Fibroblast of skin of right quadriceps (primary cell): ENCODE measurements at places on chromosomes 16 and 17.

GRCh38 chr17:49815761-49816281 lies 27.3 kb downstream of the KAT7 start:
- DNase-seq = no peak

DNA sequence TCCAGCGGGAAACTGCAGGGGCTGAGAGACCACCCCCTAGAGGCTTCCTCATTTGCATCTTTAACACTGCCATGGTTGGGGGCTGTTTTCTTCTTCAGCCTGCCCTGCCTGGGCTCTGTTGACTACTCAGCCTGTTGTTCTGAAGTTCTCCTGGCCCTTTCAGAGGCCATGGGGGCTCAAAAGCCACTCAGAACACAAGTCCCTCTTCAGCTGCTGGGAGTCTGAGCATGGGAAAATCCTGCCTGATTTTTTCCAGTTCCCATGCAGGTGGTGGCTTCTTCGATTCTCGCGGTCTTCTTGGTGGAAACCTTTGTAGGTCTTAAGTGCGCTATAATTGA lies 36.3 kb downstream of the PLCG2 start:
- DNase-seq = no peak

- no peak for DNase-seq
Measured at GRCh38 chr17:40535924-40536294, 29.4 kb downstream of the CCR7 start.

GRCh38 chr17:81380666-81381518 lies 14.4 kb upstream of the BAHCC1 start:
- DNase-seq = no peak

GRCh38 chr17:7956228-7956965 lies 24.4 kb downstream of the CNTROB start:
- peak; percentile 48 for DNase-seq

DNA sequence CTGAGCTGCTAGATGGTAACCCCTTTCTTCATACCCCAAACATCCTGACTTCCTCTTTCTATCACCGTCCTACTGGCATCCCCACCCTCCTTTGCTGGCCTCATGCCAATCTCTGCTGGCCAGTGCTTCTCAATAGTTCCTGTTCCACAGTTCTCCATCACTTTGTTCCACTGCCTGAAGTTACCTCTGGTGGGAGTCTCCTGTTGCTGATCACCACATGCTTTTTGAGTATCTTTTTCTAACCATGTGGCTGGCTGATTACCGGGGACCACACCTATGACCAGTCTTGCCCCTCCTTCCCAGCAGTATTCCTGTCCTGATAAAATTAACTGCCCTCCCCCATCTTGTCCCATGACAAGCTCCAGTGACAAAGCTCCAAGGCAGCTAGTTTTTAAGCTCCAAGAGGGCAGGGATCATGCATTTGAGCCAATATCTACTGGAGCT lies 380.4 kb upstream of the CCL2 start:
- DNase-seq = no peak

GRCh38 chr17:66662496-66662895 lies 172.4 kb upstream of the CACNG5 start:
- no peak for DNase-seq

GRCh38 chr17:40026816-40027613 lies 11.8 kb downstream of the CSF3 start:
- DNase-seq = peak; percentile 71

- DNase-seq = peak; percentile 69
Measured at GRCh38 chr17:80261159-80261894, 675 bp downstream of the RNF213 start.

DNA sequence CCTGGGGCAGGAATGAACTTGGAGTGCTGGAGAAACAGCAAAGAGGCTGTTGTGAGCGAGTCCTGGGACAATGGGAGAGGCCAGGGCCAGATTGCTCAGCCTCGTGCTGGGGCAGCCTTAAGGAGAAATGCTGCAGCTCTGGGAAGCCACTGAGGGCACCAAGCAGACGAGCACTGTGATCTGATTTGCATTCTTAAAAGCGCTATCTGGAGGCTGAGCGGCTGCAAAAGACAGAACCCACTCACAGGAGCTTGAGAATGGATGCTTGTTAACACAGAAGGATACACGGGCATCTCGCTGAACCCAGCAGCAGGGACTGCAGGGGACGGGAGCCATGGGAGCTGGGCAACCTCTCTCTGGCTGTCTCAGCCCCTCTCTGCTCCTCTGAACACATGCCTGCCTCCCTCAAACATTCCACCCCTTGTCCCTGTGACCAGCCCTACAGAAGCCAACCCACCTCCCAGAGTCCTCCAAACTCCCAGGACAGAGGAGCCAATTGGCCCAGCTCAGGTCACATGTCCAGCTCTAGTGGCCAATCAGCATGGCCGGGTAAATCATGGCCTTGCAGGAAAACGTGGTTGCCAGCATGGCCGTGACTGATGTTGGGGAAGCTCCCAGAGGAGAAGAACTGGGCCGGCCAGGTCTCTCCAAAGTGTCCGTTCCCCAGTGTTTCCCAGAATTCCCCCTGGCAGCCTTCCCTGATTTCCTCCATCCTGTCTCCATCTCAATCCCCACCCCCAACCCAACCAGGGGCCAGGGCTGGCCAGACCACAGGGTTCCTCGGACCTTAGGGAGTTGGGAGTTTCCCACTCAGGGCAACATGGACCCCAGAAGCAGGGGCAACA lies 60.3 kb downstream of the GSG1L start:
- DNase-seq = no peak

GRCh38 chr16:60605176-60605575 lies 1431.1 kb downstream of the CDH8 start:
- DNase-seq = no peak

- DNase-seq = no peak
Measured at GRCh38 chr16:56048425-56049105, 142.7 kb upstream of the GNAO1 start.

- DNase-seq = no peak
Measured at GRCh38 chr17:310111-311010, 42.2 kb downstream of the RPH3AL start.

GRCh38 chr17:2138318-2138717 lies 83.4 kb downstream of the HIC1 start:
- no peak for DNase-seq

DNA sequence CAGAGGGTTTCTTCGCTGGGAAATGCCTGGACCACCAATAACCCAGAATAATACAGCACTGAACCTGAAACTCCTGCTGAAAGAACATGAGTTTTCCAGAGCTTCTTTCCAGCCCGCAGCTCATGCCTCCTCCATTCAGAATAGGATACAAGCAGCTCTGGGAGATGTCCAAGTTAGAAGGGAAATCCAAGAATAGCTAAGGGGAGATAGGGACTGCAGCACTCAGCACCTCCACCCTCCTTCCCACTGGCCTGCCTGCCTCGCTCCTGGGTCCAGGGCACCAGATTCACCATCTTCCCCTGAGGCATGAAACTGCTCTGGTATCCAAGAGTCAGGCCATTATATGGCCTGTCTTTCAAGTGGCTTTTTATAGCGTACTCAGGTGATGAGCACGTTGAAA lies 4.1 kb downstream of the KRT31 start:
- DNase-seq = no peak

GRCh38 chr16:89602273-89602951 lies 11.0 kb upstream of the DPEP1 start:
- peak; percentile 82 for DNase-seq

GRCh38 chr16:74626741-74627416 lies 20.0 kb upstream of the GLG1 start:
- no peak for DNase-seq

DNA sequence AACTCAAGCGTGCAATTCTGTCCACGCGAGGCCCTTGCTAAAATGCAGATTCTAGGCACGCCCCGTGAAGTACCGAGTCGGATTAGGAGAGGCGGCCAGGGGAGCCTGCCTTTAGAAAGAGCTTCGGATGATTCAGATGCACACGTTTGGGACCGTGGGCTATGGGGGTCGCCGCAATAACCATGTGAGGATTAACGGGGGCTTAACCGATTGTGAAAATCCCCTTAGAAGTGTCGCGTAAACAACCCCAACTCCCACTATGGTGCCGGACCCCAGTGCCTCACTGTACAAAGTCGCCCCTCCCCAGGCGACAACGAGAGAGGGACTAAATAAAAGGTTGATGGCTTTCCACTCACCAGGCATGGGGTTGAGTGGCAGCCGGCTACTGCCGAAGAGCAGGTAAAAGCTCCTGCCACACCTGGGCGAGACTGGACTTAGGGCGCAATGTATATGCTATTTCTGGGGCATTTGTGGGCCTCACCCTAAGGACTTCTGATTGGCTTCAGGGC lies 635 bp upstream of the SP2 start:
- DNase-seq = no peak

DNA sequence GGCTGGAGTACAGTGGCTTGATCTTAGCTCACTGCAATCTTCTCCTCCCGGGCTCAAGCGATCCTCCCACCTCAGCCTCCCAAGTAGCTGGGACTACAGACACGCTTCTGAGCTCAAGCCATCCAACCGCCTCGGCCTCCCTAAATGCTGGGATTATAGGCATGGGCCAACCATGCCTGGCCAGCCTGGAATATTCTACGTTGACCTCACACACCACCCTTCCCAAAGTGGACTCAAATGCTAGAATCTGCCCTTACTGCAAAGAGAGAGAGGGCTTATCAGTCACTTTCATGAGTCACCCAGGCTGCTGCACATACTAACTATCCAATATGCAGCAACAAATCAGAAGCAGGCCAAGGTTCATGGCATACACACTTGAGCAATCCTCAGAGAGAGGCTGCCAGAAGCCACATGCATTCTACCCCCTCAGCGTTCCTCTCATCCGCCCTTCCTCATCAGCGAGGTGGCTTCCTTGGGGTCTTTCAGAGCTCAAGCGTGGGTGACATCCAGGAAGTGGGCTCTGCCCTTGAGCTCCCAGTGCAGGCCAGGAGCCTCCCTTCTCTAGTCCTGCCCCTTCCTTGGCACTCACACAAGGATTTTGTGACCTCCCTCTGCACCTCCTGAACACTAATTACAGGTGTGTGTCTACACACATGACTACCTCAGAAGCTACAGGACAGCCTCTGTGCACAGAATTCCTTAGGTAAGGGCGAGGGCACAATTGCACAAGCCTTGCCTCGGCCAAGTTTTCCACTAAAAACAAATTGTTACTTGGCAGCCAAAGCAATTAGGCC lies 24.8 kb upstream of the SIAH1 start:
- DNase-seq = peak; percentile 88

DNA sequence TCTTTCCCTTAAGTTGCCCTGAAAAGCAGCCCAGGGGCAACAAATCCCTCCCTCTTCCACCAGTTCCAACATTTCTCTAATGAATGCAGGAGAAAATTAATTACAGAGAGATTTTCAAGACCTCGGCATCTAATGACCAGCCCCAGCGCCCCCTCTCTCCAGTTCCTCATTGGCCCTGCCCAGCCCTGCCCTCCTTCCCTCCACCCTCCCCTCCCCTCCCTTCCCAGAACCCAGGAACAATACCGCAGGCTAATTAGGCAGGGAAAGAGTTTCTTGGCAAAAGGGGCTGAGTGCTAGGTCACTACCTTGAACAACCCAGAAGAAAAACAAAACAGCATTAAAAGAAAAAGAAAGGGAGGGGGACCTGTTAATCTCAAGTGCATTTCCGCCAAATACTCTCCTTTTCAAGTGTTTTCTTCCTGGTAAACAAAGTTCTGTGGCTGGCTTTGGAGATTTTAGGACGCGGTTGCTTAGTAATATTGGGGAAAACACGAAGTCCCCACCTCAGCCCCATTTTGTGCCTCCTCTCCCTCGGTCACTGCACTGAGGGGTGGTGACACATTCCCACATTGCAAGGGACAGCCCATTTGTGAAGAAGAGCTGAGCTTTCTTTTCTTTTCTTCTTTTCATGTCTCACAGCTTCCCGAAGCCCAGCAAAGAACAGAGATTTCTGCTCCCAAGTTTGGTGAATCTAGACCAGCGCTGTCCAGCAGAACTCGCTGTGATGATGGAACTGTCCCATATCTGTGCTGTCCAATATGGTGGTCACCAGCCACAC lies 215.4 kb downstream of the SOX9 start:
- no peak for DNase-seq

- no peak for DNase-seq
Measured at GRCh38 chr17:41419716-41420115, 4.7 kb downstream of the KRT37 start.

GRCh38 chr17:60091908-60092331 lies 13.2 kb upstream of the HEATR6 start:
- DNase-seq = no peak

DNA sequence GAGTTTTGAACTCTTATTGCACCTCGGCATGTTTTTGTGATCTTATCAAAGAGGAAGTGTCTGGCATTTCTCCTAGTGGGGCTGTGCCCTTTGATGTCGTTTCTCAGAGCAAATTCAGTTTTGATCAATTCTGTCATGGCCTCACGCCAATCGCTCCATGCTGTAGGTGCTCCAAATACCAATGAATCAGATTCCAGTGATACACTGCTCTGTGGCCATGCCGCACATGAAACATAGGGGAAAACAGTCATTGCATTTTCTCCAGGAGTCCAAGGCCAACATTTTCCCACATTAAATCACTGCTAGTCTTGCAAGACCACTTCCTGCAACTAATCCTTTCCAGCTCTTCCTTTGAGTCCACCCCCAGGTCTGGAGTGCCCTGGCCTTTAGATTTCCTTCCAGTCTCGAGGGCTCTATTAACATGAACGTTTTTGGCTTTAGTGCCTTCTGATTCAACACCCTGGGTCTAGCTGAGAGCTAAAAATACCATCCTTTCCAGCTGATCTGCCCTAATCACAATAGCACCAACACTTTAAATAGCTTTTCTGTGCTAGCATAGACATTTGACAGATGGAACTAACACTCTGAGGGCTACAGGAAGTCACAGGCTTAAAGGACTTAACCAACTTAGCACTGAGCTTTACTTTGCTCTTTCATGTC lies 18.2 kb upstream of the RASL10B start:
- DNase-seq = peak; percentile 95

DNA sequence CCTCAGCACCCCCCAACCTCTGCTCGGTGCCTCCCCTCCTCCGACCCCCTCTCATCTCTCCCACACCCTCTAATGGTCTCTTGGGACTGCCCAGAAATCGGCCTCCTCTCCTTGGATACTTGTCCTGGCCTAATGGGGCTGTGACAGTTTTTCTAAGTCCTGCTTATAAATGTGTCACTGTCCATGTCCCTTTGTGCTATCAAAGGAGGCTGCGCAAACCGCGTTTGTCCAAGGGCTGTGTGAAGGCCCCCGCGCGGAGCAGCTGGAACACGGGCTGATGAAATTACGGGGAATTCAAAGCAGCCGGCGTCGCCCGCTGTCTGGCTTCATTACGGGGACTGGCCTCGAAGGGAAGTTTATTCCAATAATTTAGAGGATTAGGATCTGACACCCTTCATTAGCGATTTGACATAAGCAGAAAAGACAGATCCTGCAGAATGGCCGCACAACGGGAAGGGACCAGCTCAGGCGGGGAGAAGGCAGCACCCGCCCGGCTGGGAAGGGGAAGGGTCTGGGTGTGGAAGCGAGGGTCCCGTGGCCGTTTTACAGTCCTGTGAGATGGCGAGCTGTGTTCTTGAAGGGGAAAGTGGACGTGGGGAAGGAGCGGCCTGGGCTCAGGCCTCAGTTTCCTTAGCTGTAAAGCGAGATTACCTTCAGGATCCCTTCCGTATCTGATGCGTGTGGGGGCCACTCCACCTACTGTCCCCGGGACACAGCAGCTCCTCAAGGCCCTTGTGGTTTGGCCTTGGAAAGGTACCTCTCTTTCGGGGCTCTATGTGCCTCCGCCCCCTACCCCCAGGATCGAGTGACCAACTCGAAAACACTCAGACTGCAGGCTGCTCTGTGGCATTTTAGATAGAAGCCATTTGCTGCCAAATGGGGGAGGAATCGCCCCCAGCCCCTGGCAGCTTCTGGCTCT lies 1.6 kb upstream of the WFIKKN2 start:
- DNase-seq = no peak

- peak; percentile 70 for DNase-seq
Measured at GRCh38 chr17:40038882-40039513, 15.2 kb downstream of the MED24 start.
